CD8-positive, alpha-beta T cell (primary cell): ENCODE measurements at places on chromosomes 5 and 9.

DNA sequence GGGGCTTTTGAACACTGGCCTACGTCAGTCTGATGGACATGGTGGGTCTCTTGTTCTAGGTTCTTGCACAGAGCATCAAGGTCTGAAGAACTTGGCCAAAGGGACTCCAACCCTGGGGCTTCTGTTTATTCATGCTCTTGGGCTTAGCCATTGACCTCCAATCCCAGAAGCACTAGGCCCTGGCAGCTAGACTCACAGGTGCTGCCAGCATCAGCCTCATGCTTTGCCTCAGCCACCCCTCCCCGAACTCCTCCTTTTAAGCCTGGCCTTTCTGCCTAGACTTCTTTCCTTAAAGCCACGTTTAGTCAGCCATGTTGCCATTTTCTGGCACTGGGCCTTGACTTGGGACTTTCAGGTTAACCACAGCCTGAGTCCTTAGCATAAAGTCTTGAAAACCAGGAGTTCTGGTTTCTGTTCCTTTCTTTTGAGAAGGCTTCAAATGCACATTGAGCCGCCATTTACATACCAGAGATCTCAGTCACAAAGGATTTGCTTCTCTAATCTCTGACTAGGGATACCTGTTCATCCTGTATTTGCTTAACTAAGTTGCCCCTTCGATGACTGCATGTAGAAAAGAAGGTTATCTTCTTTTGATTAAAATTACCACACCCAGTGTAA, 54.7 kb downstream of the ANGPTL2 start:
- no peak for DNase-seq

DNA sequence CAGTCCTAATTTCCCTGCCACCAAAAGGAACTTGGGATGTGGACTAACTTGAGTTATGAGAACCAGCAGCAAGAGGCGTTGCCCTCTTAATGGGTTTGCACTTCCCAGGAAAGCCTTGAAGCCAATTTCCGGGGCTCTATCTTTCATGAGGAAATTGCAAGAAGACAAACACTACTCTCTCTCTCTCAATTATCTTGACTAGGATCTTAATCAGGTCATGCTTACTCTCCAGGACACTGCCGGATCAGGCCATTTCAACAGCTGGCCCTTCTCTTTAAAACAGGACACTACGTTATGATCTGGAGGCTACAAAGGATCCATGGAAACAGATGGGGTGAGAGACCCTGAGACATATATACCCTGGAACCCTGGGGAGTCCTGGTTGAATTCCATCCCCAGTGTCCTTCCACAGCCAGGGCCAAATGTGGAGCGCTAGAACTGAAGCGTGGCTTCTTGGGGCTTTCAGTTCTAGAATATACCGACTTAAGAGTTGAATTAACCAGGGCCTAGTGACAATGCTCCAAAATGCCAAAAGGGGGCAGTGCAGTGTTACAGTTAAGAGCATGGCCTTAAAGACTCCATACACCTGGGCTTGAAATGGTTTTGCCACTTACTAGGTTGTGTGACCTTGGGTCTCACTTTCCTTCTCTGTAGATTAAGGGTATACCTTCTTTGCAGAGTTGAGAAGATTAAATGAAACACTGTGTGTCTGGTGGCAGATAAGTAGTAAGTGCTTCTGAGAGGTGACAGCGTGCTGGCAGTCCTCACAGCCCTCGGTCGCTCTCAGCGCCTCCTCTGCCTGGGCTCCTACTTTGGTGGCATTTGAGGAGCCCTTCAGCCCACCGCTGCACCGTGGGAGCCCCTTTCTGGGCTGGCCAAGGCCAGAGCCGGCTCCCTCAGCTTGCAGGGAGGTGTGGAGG, 21.1 kb downstream of the FAM219A start:
- DNase-seq: peak; percentile 62

DNA sequence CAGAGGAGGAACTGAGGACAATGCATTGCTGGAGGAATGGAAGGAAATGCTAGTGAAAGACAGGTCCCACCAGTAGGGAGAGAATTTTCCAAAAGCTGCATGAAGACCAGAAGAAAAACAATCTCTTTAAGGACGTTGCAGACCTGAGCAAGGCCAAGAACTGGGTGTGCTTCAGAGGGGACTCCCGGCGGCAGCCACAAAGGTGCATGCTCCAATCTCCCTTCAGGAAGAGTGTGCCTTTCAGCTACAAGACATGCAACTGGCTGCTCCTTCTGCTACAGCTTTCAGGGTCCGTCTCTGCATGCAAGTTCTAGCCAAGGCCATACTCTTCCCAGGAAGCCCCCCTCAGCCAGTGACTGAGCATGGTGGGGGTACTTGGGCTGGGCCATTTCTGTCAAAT, 62.9 kb downstream of the SFXN1 start:
- no peak for DNase-seq

DNA sequence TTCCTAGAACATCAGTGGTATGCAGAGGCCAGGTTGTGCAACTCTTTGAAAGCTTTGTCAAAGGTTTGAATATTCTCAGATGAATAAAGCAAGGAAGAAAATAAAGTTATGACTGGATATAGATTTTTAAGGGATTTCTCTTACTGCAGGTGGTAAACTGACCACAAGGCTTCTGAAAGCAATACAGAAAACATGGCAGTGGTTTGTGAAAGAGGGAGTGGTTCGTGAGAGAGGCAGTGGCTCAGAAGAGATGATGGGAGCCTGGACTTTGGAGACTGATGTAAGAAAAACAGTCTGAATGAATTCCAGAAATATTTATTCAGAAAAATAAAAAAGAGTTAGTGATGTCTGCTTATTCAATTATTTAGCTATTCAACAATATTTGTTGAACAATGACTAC, 380.4 kb upstream of the CTNND2 start:
- DNase-seq: no peak

- DNase-seq: no peak
Measured at GRCh38 chr5:172528440-172528839, 74.1 kb upstream of the SH3PXD2B start.

DNA sequence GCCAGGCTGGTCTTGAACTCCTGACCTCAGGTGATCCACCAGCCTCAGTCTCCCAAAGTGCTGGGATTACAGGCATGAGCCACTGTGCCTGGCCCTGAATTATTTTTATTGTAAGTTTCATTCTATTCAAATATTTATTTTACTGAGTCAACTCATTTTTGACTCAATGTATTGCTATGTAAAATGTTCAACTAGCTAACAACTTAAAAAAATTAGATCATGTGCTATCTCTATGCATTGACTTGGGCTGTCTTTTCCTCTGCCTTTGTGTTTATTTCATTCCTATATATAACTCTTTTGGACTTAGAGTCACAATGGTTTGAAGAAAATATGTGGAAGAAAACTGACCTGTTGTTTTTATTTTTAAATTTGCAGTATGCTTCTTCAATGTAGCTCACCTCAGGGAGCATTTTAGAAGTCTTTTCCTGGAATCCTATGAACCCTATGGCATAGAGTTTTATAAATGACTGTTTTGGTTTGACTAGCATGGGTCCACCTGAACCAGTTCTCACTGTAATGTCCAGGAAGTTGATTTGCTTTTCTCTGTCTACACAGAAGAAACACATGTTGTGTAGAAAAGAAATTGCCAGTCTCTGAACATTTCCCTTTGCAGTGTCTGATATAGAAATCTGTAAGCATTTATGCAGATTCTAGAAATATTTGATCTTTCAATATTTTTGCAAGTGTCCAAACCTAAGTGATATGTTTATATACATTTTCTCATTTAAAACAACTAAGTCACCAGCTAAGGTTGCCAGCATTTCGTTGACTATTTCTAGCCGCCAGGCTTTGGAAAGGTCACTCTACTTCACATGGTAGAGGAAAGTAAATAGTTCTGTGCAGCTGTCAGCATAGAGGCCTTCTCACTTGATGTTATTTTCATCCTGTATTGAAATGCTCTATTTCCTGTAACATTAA, 138.8 kb downstream of the PCSK1 start:
- DNase-seq: no peak

DNA sequence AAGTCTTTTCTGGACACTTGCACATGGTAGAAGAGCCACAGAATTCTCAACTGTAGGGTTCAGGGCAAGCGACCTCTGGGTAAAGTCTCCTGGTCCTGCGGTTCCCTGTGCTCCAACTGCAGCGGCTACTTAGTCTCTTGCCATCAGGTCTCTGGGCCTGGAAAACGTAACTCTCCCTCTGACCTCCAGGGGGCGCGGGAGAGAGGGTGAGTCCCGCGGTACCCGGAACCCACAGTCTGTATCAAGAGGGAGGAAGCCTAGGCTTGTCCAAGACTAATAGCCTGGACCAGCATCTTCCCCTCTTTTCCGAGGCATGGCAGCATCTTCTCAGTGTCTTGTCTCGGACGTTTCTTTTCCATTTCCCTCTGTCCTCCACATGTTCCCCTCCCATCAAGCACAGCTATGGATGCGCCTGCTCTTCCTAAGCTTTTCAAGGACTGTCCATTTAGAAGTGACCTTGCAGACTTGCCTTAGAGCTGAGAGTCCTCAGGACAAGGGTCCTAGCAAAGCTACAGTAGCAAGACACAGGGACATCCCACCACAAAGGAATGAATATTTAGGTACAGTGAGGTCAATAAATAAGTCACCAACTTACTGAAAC, 59.3 kb downstream of the FSTL4 start:
- peak; percentile 34 for DNase-seq

GRCh38 chr5:2113348-2114131, 230.8 kb upstream of the IRX4 start:
- no peak for DNase-seq

DNA sequence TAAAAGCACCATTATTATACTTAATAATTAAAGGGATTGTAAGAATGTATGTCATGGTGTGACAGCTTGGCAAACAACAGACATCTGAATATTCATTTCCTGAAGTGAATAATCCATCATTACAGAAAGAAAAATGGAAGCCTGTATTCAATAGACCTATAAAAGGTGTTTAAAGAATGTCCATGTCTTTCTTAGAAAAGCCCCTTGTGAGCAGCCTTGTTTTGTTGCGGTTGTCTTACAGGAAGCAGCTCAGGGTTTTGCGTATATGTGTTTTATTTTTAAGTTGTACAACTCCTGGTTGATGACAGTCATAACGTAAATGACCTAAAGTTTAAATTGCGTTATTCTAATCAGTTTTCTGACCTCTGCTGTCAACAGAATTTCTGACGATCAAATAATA, 53.8 kb downstream of the CAST start:
- DNase-seq: no peak

DNA sequence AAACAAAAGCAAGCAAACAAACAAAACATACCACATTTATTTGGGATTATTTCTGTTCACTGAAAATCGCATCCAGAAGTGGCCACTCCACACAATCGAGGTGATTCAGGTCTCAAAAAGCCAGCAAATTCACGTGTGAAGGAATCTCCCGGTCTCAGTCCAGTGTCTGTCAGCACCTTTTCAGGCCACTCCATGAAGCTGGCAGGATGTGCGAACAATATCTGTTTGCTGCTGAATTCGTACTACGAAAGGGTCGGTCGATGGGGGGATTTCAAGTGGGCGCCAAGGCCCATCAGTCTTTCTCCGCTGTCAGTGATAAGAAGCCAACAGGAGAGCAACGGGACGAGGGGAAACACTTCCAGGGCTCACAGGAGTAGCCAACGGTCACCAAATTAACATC, 505.1 kb downstream of the IRX1 start:
- no peak for DNase-seq

DNA sequence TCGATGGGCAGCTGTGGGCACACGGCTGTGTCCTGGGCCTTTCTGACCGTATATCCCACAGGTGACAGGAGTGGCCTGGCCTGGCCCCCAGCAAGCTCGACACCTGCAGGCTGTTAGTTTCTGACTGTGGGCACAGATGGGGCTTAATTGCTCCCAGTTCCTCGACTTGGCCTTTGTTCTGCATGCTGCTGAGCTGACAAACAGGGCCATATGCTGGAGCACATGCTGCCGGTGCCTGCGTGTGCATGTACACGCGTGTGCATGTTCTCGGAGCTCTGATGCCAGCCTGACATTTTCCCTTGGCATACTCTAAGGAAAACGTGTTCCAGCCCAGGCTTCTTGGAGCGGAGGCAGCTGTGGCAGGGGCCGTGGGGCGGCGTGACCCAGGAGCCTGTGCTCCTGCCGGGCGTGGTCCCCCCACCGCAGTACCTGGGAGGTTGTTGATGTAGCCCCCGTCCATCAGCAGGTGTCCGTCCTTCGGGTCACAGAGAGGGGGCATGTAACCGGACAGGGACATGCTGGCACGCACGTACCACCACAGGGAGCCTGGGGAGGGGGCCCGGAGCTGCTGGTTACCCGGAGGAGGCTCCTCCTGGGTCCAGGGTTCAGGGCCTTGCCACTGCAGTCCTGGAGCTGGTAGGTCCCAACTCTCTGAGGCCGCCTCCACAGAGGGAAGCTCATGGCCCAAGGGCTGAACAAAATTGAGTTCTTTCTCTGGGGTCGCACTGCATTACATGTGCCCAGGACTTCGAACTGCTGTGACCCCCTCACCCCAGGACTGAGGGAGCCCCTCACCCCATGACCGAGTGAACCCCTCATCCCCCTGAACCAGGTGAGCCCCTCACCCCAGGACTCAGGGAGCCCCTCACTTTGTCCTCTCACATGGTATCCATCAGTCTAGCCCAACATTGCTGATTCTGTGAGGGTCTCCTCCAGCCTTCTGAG, 4.1 kb upstream of the NSMF start:
- no peak for DNase-seq

DNA sequence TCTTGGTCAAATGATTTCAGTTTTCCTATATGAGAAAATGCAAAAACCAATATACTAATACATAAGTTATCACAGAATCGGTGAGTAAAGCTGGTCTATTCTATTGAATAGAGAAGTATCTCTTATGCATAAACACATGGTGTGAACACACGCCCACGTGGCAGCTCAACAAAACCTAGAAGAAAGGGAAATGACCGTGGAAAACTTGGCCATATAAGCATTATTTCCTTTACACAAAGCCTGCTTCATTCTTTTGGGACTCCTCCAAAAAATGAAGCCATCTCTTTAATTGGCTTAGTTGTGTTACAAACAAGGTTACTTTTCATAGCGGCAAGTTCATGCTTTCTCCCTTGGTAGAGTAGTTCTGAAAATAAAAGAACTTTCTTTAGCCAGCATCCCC, 183.2 kb downstream of the TMEM161B start:
- no peak for DNase-seq
